ENCODE measurements at places on chromosomes 2 and 18.

DNA sequence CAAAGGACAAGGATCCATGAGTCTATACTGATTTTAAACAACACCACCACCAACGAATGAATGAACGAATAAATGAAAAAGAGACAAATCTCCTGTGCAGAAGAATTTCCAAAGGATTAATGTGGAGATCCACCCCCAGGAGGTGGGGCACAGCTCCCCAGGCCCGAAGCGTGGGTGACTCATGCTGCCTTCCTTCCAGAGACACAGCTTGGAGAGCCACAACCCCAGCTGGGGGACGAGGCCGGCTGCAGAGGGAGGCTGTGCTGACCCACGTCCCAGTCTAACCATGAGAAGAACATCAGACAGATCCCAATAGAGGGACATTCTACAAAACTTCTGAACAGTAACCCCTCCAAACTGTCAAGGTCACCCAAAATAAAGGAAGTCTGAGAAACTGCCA lies 557.3 kb upstream of the SALL3 start:
- no peak for DNase-seq

DNA sequence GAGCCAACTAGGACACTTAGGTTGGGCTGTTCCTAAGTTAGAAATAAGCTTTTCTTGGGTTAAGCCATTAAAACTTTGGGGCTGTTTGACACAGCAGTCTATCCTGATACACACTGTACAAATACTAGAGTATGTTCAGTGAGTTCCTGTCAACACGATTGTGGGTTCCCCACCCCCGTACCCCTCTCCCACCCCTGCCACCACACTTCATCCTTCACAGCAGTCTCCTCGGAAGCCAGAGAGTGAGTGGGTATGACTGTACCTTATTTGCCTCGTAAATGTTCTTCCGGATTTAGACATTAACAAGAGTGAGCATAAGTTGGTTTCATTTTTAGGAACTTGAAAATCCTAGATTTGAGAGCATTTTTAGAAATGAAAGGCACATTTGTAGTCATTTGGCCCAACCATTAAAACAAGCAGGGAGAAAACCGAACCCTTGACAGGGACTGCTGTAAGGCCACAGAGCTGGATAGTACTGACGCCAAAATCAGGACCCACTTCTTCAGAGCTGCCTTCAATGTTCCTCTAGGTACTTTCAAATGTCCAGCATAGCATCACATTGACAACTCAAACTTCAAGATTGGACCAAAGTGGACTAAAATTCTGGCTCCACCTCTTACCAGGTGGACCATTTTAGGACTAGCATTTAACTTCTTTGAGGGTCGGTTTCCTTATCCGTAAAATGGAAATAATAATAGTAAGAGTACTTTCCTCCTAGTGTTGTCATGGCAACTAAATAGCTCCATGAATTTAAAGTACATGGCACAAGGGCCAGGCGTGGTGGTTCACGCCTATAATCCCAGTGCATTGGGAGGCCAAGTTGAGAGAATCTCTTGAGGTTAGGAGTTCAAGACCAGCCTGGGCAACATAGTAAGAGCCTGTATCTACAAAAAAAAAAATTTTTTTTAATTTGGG lies 166.3 kb upstream of the SERTAD2 start:
- DNase-seq = no peak

DNA sequence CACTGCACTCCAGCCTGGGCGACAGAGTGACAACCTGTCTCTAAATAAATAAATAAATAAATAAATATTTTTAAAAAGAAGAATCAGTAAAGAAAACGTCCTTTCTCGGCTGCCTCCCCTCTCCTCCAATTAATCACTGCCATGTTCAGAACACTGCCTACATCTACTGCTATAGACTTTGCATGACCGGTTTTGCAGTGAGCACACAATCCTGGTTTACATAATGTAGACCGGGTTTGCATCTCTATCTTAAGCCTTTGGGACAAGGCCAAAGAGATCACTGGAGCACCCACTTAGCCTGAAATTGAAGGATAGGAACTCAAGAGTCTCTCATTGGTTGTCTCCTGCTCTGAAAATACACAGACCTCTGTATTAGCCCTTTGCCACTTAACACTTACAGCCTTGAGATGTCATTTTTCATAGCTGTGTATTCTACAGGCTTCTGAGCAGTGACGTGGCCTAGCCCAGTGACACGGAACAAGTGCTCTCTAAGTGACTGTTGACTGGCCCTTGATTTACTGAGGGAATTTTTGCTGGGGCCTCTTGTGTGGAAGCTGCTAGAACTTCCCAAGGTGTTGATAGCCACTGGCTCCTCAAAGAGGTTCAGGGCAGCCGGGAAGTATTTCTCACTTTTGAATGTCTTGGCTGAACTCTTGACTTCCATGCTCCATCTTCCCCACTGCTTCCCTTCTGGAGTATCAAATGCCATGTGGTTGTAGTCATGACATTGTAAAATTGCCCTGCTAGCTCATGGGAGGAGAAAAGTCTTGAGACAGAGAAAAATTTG lies 45.3 kb upstream of the CCBE1 start:
- no peak for DNase-seq

DNA sequence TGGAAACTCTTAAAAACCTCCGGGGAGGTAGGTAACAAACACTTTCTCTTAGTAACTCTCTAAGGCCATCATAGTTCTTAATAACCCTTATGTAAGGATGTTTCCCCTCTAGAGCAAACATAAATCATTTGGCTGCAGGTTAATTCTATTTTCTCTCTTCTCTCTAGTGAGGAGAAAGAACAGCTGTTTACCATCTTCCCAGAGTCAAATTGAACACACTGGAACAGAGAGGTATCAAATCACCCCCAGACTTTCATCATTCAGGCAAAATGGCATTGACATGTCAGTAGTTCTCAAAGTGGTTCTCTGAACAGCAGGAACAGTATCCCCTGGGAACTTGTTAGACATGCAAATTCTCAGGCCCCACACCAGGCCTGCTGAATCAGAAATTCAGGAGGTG lies 240.7 kb downstream of the MEIS1 start:
- DNase-seq = no peak

- no peak for DNase-seq
These were observed 55.2 kb upstream of the NCK2 start for GRCh38 chr2:105689484-105689883.

DNA sequence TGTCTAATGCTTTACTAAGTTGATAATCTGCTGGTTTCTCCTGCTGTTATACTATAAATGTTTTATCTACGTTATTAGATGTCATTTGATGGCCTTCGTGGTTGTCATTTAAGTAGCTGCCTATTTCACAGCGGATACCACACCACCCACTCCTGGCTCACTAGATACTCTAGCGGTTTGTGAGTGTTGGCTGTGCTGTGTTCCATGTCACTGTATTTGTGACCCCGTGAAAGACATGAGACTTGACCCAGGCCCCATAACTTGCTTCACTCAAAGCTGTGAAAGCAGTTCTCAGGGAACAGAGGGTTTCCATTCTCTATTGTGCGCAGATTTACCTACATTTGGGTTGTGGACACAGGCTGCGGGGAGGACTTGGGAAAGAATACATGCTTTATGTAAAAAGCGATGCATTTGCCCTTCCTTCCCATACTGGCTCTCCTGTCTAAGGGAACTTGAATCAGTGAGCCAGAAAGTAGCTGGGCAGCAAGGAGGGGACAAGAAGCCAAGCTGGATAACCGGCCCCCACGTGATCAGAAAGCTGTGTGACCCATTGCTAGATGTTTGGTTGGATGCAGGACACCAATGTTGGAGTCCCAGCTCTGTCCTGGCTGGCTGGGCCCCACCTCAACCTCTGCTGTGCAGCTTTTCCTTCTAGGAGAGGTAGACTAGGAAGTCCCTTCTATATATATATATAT lies 52.2 kb downstream of the PLB1 start:
- no peak for DNase-seq

DNA sequence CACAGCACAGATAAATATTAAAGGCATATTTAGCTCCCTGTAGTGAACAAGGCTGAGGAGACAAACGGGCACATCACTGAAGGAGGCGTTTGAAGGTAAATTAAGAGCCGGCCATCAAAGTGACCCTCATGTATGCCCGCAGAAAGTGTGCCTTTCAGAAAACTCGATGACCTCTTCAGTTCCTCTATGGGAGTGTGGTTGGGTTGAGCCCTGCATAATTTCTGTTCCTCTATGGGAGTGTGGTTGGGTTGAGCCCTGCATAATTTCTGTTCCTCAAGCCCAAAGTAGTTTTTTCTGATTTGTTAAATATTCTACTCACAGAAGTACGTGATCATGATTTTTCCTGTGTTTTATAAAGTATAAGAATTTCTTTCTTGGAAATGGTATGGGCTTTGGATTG lies 568.5 kb downstream of the TSN start:
- no peak for DNase-seq

DNA sequence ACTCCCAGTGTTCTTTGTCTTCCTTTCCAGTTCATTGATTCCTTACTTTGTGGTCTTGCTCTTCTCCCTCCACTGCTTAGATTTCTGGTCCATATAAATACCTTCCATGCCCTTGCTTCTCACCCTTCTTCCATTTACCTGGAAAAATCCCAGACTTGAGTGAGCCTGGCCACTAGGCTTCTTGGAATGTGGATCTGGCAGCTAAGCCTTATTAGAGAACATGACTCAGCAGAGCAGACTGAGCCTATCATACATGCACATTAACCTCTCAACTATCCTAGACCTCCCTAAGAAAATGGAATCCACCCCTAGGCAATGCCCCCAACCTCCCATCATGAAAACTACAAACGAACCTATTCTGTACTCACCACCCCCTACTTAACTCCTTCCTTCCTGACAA lies 127.7 kb downstream of the RHBDD1 start:
- no peak for DNase-seq

DNA sequence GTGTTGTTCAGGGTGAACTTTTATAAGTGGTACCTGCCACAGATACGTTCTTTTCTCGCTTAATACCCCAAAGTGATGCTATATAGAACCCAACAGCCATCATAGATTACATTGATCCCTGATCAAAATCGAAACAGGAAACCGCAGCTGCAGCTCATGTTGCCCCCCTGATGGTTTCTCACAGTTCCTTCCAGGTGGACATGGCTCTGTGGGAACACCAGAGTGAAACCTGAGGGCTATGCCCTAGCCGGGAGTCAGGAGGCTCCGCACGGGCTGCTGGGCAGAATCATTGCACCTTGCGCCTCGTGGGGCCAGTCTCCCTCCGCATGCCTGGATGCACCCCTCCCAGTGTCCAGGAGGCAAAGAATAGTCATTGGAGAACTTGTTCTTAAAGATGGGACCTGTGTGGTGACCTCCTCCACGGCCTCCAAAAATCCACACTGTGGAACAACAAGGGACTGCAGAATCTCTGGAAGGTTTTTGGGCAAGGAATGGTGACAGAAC lies 61.8 kb downstream of the CRACDL start:
- no peak for DNase-seq

GRCh38 chr2:29114946-29115609 lies at the start of gene CLIP4:
Gene CLIP4, plus strand, starts transcription at chr2:29115415. Its CDS starts 5,974 bp downstream, at chr2:29121389.
- peak; percentile 41 for DNase-seq

GRCh38 chr2:197285361-197285760 lies 25.2 kb downstream of the ANKRD44 start:
- DNase-seq = no peak

- no peak for DNase-seq
These were observed 145.4 kb upstream of the FOSL2 start for GRCh38 chr2:28247290-28247689.

- no peak for DNase-seq
These were observed 199.6 kb downstream of the VAPA start for GRCh38 chr18:10113121-10114022.

DNA sequence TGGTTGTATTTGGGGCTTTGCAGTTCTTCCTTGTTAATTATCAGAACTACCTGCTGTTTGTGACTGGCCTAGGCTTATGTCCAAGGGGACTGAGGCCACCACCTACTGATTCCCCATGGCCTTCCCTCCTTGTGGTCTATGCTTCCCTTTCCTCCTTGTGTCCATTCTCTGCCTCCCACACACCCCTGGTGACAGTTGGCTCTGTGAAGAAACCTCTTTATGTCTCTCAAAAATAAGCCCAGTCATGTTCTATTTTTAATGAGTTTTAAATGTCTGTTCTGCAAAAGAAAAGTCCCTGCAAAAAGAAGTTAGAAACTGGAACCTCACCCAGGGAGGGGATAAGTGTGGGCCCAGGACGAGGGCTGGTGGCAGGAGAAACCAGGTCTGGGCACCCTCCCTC lies 105.0 kb downstream of the SMC6 start:
- no peak for DNase-seq

DNA sequence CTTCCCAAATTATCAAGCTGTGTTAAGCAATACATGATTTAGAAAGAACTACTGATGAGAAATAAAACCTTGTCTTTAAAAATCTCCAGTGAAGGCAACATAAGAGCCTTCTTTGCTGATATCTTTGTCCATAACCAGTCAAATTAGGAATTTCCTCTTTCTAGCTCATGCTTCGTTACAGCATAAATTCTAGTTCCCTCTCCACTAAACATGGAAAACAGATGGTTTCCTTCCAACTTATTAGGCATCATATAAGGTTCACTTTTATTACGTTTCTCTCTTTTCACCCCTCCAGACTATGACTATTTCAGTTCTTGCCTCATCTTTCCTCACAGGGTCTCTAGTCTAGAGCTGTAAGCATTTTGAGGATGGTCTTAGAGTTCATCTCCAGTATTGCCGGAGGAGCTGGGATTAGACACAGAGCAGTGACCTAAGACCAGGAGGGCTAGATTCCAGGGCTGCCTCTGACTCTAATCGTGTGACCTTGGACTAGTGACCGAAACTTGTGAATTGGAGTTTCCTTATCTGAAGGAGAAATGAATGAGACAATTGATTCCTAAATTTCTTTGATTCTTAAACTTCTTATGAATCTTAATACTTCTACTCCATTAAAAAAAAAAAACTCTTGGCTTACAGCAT lies 195.5 kb upstream of the APCDD1 start:
- DNase-seq = no peak

GRCh38 chr2:183780072-183780471 lies 655.8 kb downstream of the NUP35 start:
- no peak for DNase-seq

DNA sequence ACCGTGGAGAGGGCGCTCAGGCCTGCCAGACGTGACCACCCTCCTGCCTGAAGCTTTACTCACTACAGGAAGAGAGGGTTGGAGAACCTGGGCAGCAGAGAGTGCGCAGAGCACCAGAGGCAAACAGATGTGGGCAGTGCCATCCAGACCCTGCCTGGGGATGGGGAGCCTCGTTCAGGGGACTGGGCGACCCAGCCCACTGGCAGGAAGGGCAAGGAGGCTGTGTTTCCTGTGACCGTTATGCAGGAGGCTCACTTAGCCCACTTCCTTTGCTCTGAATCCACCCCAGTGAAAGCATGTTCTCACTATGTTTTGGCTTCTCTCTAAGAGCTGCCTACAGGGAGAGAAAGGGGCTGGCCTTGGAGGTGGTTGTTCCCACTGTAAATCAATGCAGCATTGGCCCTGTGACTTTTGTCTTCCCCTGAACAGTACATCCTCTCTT lies 23.0 kb upstream of the ACKR3 start:
- no peak for DNase-seq

DNA sequence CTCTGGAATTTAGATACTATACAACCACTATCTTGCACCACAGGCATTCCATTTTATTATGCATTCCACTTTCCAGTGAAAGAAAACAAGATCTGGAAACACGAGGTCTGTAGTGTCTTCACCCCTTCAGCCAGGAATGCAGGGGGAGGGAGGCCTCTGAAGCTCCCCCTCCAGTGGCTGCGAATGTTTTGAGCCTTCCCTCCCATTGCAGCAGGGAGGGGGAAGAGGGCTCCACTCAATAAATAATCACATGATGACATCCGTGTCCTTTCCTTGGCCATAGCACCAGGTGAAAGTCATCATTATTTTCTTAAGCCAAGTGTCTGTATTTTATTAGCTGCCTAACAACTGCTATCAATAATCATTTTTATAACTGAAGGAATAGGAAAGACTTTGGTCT lies 38.6 kb downstream of the ALPK2 start:
- no peak for DNase-seq

- no peak for DNase-seq
These were observed 304.3 kb upstream of the EPAS1 start for GRCh38 chr2:45992741-45993475.
